Vagina (tissue), 2 donors: ENCODE measurements at places on chromosomes 3 and 15. TPM values are rescaled to one million over a fixed set of nuclear protein-coding genes. Genes with fewer than 3 reads are reported as not detected.

The ACP3 gene
- total RNA-seq: 12.3 TPM

The LTK gene
- total RNA-seq: 1.5 TPM

The SLC15A2 gene
- 0.49 TPM for total RNA-seq

The CSNK1G1 gene
- 12.8 TPM for total RNA-seq

The EBLN2 gene
- total RNA-seq: 6.4 TPM

The SKIL gene
- 48.1 TPM for total RNA-seq

The GNAT1 gene
- not detected for total RNA-seq

The EOGT gene
- total RNA-seq: 31.7 TPM

The TTLL13 gene
- not detected for total RNA-seq

The RGMA gene
- total RNA-seq: 21.6 TPM

The SQOR gene
- total RNA-seq: 52.8 TPM

- H3K4me3 ChIP-seq: no peak overlapping the region
- H3K27me3 ChIP-seq: no peaks in the 10 kb centered on the region
- no peaks in the 10 kb centered on the region for H3K36me3 ChIP-seq
Observed at GRCh38 chr15:23646165-23647000, 1.3 kb downstream of the MAGEL2 start.

- no peaks in the 10 kb centered on the region for H3K4me1 ChIP-seq
- H3K27ac ChIP-seq: peak overlapping the region; percentile 4
- H3K27me3 ChIP-seq: no peaks in the 10 kb centered on the region
Observed at GRCh38 chr3:161939918-161940620, 443.5 kb downstream of the OTOL1 start.

DNA sequence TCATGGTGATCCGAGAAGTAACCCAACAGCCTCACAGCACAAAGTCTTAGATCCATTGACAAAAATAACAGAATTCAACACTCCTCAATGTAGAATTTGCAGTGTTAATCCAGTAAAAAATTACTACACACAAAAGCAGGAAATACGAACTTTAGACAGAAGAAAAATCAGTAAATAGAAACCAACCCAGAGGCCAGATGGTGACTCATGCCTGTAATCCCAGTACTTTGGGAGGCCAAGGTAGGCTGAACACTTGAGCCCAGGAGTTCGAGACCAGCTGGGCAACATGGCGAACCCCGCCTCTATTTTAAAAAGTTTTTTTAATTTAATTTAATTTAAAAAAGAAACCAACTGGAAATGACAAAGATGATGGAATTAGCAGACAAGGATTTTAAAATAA lies 36.1 kb downstream of the SELENOT start:
- no peak for DNase-seq
- H3K27ac ChIP-seq: no peak overlapping the region
- H3K4me3 ChIP-seq: no peak overlapping the region
- no peaks in the 10 kb centered on the region for H3K4me1 ChIP-seq
- no peaks in the 10 kb centered on the region for H3K27me3 ChIP-seq

- H3K4me1 ChIP-seq: peaks cover 38% of the 10 kb centered on the region
- H3K27me3 ChIP-seq: no peaks in the 10 kb centered on the region
- H3K4me3 ChIP-seq: no peak overlapping the region
- H3K27ac ChIP-seq: peak overlapping the region; percentile 69
Observed at GRCh38 chr15:71716990-71717389, 93.4 kb upstream of the NR2E3 start.

- no peaks in the 10 kb centered on the region for H3K27me3 ChIP-seq
- no peak for DNase-seq
- H3K27ac ChIP-seq: no peak overlapping the region
- no peak overlapping the region for H3K4me3 ChIP-seq
- H3K36me3 ChIP-seq: no peaks in the 10 kb centered on the region
Observed at GRCh38 chr3:159560214-159560979, 428.2 kb upstream of the IL12A start.

DNA sequence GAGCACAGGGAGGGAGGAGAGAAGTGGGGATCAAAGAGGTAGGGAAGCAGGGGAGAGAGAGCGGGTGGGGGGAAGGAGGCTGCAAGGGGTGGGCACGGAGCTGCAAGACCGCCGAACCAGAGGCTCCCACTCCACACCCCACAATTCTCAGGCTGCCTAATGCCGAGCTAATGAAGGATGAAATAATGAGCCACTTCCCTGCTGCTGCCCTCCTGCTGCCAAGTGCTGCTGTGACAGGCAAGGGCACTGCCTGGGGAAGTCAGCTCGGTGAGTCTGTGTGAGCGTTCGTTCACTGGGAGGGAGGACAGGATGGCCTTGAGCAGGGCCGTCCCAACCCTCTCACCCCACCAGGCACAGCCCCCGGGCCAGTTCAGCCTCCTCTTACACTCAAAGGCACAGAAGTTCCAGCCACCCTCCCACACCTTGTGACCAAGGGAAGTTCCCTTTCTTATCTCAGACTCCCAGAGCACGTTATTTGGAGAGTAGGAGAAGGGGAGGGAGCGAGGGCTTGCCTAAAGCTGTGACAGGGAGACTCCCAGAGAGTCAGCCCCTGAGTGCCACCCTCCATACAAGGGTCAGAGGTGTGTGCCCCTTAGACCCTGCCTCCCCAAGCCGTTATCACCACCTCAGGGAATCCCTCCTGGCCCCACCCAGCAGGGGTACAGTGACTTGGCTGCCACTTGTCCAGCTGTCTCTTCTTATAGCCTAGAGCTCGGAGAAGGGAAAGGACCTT lies 12.4 kb downstream of the GLYCTK start:
- H3K4me3 ChIP-seq: no peak overlapping the region
- H3K27me3 ChIP-seq: no peaks in the 10 kb centered on the region
- no peak for DNase-seq
- H3K36me3 ChIP-seq: no peaks in the 10 kb centered on the region

GRCh38 chr3:15496341-15496664 lies 25.2 kb downstream of the COLQ start:
- no peak for DNase-seq
- no peaks in the 10 kb centered on the region for H3K27me3 ChIP-seq
- no peak overlapping the region for H3K27ac ChIP-seq
- H3K4me3 ChIP-seq: no peak overlapping the region
- no peaks in the 10 kb centered on the region for H3K4me1 ChIP-seq

GRCh38 chr3:190517687-190518086 lies 3.8 kb downstream of the IL1RAP start:
- DNase-seq: no peak
- no peaks in the 10 kb centered on the region for H3K27me3 ChIP-seq
- H3K27ac ChIP-seq: no peak overlapping the region
- no peaks in the 10 kb centered on the region for H3K36me3 ChIP-seq
- H3K4me3 ChIP-seq: no peak overlapping the region

DNA sequence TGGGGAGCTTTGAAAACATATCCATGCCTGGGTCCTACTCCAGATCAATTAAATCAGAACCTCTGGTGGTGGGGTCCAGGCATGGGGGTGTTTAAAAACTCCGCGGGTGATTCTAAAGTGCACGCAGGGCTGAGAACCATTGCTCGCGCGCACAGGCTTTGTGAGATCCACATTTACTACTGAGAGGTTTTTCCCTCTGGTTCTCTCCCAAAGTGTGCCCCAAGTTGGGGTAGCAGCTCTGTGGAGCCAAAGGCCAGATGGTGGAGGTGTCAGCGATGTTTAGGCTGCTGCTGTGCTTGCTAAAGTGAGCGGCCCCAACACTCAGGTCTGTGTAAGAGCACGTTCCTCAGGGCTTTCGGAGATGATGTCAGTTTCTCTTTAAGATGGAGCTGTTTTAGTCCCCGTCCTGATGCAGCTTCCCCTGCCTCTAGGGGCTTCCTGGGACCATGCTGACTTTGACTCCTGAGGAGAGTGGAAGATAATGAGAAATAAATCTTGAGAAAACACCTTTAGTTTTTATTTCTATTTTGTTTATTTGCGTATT lies 13.4 kb upstream of the MAGEF1 start:
- no peaks in the 10 kb centered on the region for H3K36me3 ChIP-seq
- no peak overlapping the region for H3K4me3 ChIP-seq
- no peaks in the 10 kb centered on the region for H3K27me3 ChIP-seq
- no peak for DNase-seq

GRCh38 chr15:77473328-77473727 lies 52.6 kb downstream of the HMG20A start:
- DNase-seq: no peak
- no peak overlapping the region for H3K4me3 ChIP-seq
- H3K4me1 ChIP-seq: no peaks in the 10 kb centered on the region
- peaks cover 15% of the 10 kb centered on the region for H3K36me3 ChIP-seq
- H3K27ac ChIP-seq: no peak overlapping the region
- no peaks in the 10 kb centered on the region for H3K27me3 ChIP-seq

GRCh38 chr3:106908181-106908938 lies 468.9 kb upstream of the CCDC54 start:
- no peaks in the 10 kb centered on the region for H3K36me3 ChIP-seq
- no peaks in the 10 kb centered on the region for H3K4me1 ChIP-seq
- DNase-seq: no peak

DNA sequence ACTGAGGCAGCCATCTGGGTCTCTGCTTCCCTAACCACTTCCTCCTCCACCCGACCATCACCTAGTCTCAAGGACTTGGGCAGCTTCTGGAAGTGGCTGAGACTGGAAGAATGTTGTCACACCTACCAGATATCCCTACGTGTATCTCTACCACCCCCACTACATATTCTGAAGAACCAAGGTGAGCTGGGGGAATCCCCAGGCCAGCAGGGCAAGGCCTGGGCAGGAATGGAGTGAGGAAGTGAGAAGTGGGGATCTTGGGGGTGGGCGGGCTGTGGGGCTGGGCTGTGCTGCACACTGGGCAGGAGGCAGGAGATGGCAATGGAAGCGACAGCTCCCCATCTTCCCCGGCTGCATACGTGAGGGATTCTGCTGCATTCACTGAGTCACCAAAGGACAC lies 17.5 kb upstream of the ALDH1A3 start:
- no peak overlapping the region for H3K27ac ChIP-seq
- DNase-seq: no peak
- H3K4me3 ChIP-seq: no peak overlapping the region

DNA sequence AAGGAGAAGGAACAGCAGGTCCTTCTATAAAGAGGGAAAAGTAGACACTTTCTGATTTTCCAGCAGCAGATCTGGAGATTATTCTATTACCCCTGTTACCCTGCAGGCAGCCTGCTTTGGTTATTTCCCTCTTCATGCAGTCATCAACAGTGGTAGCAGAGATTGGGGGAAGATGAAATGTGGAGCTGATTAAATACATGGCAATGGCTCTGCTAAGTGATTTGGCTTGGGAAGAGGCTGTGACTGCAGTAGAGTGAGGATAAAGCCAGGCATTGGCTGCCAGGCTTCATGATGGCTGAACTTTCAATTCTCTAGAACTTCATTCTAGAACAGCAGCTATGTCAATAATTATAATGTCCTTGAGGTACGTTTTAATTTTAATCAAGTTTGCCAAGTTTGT lies 29.1 kb downstream of the PTX3 start:
- no peaks in the 10 kb centered on the region for H3K4me1 ChIP-seq
- H3K27ac ChIP-seq: no peak overlapping the region
- H3K36me3 ChIP-seq: no peaks in the 10 kb centered on the region

- H3K27me3 ChIP-seq: no peaks in the 10 kb centered on the region
- no peak overlapping the region for H3K4me3 ChIP-seq
Observed at GRCh38 chr3:78647726-78648125, 1120.1 kb downstream of the ROBO1 start.

DNA sequence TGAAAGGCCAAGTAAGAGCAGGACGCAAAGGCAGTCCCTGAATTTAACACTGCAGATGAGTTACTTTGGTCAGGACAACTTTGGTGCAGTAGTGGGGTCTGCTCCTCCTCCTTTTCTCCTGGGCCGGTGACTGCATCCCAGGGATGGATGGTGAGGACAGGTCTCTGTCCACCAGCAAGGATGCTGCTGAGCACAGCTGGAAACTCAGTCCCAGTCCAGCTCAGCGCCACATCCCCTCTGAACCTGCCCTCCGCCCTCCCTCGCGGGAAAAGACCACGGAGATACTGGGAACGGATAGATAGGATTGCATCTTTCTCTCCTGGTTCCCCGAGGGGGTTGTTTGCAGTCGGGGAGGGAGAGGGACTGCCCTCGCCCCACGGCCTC lies 13.8 kb downstream of the GRAMD2A start:
- H3K27me3 ChIP-seq: no peaks in the 10 kb centered on the region
- peaks cover 11% of the 10 kb centered on the region for H3K4me1 ChIP-seq
- peak overlapping the region; percentile 29 for H3K4me3 ChIP-seq
- H3K36me3 ChIP-seq: no peaks in the 10 kb centered on the region

DNA sequence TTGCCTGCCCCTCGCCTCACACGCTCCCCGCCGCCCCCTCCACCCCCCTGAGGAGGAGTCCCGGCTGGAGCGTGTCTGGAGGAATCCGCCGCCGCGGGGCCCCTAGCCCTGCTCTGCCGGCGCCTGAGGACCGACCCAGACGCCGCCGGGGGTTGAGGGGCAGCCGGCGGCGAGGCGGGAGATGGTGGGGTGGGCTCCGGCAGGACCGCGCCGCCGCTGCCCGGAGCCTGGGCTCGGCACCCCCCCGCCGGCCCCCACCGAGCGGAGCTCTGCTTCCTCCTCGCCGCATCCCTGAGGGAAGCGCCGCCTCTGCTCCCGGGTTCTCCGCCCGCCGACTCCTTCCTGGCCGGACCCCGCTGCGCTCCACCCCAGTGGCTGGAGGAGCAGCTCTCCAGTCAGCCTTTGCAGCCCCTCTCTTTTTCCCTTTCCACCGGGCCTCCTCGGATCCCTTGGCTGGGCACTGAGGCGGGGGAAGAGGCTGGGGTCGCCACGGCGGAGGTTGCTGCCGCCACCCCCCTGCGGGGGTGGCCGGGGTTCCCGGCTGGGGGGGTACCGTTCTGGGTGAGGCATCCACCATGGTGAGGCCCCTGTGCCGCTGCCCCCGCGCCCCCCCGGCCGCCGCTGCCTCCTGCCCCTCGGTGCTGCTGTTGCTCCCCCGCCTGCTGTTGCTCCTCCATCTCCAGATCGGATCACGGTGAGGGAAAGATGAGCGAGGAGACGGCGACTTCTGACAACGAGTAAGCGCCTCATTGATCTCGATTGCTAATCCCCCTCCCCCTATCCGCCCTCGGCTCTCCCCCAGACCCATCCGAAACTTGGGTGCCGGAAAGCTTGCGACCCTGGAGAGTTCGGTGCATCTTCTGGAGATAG lies at the start of gene SPRED1:
Gene SPRED1 (plus strand): TSS at position 356 of the 870 bp plus-strand sequence. CDS start 350 bp downstream, at position 706.
- H3K27me3 ChIP-seq: no peaks in the 10 kb centered on the region
- H3K36me3 ChIP-seq: no peaks in the 10 kb centered on the region
